ENCODE measurements at places on chromosomes 16 and 17.

GRCh38 chr16:1097800-1098199 is 1.8 kb upstream of the C1QTNF8 start:
- no peak for DNase-seq

DNA sequence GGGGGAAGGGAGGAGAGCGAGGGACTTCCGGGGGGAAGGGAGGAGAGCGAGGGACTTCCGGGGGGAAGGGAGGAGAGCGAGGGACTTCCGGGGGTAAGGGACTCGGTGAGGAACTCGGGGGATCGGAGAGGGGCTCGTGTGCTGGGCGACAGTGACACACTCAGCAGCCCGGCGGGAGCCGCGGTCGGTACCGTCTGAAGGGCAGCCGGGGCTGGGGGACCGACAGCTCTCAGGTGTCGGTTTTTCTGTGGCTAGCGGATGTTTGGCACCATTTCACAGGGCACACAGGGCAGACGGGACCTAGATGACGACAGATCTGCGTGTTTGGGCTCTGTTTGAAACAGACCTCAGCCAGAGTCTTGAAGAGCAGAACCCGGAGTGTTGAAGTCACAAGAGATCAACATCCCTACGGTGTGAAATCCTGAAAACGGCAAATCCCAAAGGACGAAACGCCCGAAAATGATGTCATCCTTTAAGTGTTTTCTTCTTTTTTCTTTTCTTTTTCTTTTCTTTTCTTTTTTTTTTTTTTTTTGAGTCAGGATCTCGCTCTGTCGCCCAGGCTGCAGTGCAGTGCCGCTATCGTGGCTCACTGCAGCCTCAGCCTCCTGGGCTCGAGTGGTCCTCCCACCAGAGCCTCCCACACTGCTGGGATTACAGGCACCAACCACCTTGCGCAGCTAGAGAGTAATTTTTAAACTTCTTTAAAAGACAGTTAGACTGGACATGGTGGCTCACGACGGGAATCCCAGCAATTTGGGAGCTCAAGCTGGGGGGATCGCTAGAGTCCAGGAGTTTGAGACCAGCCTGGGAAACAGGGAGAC is 23.9 kb downstream of the ZNF778 start:
- peak; percentile 65 for DNase-seq

GRCh38 chr16:80836846-80837245 is 32.4 kb upstream of the CDYL2 start:
- no peak for DNase-seq

GRCh38 chr16:49502136-49502881 is 128.7 kb downstream of the C16orf78 start:
- DNase-seq = no peak

- DNase-seq = no peak
Observed at GRCh38 chr17:81740395-81740961, 28.4 kb downstream of the SLC25A10 start.

DNA sequence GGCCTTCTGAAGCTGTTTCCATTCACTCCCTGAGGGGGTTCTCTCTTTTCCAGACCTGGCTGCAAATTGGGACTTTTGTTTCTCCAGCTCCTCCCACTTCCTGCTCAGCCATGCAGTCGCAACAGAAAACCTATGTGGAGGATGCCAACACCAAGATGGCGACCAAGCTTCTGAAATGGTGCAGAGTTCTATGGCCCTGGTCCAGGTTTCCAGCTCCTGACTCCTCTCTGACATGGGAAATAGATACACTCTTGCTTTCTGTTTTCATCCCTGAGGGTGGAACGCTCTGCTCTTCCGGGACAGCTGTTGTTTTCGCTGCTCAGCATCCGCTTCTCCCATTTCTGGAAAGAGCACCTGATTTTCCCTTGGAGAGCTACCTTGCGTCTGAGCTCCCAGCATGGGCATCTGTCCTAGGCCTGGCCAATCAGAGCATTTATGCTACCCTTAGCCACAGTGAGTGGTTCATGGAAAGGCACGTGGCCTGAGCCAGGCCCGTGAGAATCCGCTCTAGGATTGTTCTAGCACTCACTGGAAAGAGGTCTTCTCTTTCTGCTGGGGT is 8.1 kb downstream of the GPRC5B start:
- no peak for DNase-seq

DNA sequence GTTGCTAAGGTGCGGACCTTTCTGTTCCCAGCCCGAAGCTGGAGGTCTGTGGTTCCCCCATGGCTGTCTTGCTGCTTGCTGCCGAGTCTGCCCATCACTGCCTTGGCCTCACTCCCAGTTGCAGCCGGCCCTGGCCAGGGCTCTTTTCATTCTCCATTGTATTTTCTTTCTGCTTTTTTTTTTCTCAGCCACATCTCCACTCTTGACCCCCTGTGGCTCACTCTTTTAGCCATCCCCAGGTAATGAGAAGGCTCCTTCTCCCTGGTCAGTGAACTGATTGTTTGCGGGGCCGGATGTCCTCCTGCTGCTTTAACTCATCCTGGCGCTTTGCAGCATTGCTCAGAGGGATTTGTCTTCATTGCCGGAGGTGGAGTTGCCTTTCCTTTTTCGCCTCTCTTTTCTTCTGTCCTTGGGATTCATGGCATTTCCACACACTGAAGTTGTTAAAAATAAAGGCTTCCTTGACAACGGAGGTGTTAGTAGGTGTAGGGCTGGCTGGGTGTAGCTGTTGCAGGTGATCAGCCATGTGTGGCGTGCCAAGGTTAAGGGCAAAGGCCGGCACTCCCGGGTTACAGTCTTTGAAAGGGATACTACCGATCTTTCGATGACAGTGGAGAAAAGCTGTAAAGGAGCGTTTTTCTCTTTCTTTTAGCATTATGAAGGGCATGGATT is 34.1 kb downstream of the MAP2K6 start:
- peak; percentile 77 for DNase-seq

GRCh38 chr16:85330006-85330693 is 217.9 kb upstream of the CIBAR2 start:
- DNase-seq = no peak

- DNase-seq = no peak
Observed at GRCh38 chr17:16491703-16492612, at the start of gene LRRC75A. Gene LRRC75A, minus strand, starts transcription at chr17:16492193. Its CDS starts 203 bp downstream, at chr17:16491990.

DNA sequence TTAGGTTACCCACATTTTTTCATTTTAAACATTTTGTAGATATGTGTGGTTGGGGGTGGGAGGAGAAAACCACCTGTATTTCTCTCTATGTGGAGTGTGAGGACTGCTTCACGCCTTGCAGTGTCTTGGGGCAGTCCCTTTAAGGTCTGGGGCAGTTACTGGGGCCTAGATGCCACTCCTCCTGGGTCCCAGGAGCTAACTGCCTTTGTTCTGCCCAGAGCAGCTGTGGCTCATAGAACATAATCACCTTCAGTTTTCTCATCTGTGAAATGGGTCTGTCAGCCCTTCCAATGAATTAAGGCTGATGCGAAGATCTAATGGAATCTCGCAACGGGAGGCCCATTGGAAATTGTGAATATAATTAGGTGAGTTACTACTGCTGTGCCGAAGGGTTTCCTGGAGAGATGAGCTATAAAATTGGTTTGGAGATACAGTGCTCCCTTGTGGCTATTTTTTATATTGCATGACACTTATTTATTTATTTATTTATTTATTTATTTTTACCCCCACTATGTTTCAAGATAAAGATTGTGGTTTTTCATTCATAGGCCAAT is 22.9 kb downstream of the DHRS7C start:
- DNase-seq = no peak

DNA sequence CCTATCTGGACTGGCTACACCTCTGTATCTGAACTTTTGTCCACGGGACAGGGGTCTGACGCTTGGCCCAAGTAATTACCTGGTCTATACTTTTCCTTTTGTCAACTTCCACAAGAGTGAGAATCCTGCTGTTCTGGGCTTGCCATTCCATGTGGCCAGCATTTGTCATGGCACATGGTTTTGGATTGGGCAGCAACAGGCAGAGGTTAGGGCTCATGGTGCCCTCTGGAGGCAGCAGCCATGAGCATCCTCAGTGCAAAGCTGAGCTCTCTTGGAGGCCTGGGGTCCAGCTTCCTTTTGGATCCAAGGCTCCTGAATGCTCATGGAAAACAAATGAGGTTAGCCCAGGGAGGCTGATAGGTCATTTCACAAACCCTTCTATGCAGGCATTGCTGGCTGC is 7.5 kb upstream of the EDC4 start:
- DNase-seq = no peak

DNA sequence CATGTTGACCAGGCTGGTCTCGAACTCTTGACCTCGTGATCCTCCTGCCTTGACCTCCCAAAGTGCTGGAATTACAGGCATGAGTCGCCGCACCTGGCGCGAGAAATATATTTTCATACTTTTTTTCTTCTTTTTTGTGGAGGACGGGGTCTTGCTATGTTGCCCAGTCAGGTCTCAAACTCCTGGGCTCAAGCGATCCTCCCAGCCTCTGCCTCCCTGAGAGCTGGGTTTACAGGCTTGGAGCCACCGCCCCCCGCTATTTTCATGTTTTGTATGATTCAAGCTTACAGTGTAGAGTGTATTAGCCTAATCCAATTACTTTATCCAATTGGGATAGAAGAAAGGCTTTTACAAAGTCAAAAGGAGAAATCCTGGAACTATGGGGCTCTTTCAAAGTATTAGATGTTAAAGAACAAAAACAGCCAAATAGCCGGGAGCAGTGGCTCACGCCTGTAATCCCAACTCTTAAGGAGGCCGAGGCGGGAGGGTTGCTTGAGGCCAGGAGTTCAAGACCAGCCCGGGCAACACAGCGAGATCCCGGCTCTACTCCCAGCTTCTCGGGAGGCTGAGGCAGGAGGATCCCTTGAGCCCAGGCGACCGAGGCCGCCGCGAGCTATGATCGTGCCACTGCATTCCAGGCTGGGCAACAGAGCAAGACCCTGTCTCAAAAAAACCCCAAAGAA is 1.4 kb upstream of the MAP1LC3B start:
- no peak for DNase-seq

- DNase-seq = no peak
Observed at GRCh38 chr17:40060887-40061608, 1.7 kb upstream of the THRA start.

- DNase-seq = no peak
Observed at GRCh38 chr17:74043976-74044375, 159.5 kb upstream of the RPL38 start.

- no peak for DNase-seq
Observed at GRCh38 chr17:28888832-28889231, 8.7 kb downstream of the FLOT2 start.

- DNase-seq = no peak
Observed at GRCh38 chr16:21590796-21591195, 8.6 kb upstream of the METTL9 start.

Data from NT2/D1 (cell line).